Stimulated activated CD8-positive, alpha-beta memory T cell treated with anti-CD3 and anti-CD28 coated beads, Interleukin-2, amount 100 ng/mL, for 1 hour (primary cell): ENCODE measurements at places on chromosomes 5 and 9.
A peak's percentile ranks its signal among the peaks of the same experiment; 100 is the strongest.

DNA sequence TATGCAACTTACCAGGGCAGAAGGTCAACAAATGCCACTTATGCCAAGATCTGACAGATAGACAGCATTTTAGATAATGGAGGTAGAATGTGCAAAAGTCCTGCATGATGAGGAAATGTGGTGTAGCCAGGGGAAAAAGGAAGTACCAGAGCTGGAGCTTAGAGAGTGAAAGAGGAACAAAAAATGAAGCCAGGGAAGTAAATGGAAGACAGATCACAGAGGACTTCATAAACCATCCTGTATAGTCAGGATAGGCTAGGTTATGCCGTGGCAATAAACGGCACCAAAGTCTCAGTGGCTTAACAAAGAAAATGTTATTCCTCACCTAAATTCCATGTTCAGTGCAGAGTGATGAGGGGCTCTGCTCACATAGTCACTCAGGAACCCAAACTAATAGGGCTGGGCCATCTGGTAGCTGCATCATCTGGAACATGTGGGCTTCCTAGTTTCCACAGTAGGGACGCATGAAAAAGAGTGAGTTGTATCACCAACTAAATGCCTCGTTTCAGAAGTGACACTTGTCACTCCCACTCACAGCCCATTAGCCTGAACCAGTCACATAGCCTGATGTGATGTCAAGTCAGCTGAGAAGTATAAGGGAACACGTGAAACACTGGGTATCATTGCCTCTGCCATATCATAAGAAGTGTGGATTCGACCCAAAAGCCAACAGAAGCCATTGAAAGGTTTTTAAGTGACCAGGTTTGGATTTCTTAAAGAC lies 70.3 kb downstream of the SH3RF2 start:
- no peak for DNase-seq

DNA sequence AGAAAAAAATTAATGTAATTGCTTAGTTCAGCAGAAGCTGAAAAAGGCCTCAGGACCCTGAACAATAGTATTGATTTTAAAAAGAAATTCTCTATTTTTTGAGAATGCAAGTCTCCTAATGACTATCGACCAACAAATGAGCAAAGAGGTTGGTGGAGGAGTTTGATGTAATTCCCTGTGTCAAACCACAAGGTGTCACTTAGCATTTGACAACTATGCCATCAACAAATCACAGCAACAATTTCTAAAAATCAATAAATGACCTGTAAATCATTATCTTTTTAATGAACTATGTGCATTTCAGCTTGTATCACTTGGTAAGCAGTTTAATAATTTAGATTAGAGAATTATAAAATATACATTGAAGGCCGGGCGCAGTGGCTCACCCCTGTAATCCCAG lies 133.7 kb downstream of the PRELID2 start:
- DNase-seq = no peak

- no peak for DNase-seq
These were observed 22.5 kb upstream of the PTPN3 start for GRCh38 chr9:109520475-109521132.

DNA sequence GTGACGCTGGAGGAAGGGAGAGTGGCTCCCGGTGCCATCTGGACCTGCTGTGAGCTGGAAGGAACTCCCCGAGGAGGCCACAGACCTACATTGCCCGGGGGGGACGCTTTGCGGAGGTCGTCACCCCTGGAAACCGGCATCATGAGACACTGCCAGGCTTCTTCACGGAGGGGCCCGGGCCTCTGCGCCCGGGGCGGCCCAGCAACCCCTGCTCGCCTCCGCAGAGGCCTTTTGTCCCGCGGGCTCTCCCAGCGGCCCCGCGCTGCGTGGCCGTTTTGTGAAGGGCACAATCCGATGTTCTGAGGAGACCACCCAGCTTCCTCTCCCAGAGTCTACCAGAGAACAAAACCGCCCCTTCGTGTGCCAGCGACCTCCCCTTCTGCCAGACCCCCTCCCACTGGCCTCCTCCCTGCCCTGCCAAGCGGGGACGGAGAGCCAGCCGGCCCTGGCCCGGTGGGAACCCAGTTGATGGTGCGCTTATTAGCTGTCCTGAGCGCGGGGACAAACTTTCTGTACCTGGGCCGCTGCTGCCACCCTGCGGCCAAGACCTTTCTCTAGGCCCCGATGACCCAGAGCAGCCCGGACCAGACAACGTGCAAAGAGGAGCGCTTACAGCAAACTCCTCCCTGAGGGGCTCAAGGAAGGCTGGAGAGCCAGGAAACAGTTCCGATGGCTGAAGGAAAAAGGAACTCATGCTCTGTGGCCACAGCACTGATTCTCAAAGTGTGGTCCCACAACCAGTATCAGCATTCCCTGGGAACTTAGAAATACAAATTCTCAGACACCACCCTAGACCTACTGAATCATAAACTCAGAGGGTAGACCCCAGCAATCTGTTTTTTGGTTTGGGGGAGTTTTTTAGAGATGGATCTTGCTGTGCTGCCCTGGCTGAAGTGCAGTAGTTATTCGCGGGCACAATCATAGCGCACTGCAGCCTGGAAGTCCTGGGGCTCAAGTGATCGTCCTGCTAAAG lies 86.7 kb downstream of the SLC1A3 start:
- no peak for DNase-seq

DNA sequence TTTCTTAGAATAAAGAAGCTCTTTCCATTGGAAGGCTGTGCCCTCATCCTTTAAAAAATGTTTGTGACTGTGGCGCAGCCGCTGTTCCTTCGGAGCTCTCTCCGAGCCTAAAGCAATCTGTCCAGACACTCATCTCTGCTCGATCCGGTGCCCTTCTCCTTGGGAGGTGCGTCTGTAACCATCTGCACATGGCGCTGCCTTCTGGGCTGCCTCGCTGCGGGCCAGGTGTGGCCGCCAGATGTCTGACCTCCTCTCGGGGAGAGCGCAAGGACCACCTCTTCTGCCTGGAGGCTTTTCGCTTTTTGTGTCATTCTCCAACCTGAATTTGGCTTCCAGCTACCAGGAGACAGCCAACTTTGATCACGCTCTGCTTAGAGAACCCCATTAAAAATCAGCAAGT lies 153.4 kb upstream of the PTCH1 start:
- DNase-seq = no peak

DNA sequence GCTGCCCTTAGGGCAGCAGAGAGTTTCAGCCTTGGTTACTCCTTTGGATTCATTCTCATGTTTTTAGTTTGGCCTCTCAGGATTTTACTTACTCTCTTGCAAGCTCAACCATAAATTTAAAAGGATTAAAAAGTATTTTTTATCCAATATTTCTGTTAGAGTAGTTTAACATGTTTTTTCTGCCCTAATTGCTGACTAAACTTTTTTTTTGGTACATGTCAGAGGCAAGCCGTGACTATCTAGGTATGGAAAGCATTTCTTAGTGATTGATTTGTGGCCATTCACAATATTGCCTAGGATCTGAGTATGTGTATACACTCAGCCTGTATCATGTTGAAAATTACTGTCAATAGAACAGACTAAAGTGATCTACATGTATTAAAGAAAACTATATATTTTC lies 92.1 kb downstream of the MELK start:
- no peak for DNase-seq

DNA sequence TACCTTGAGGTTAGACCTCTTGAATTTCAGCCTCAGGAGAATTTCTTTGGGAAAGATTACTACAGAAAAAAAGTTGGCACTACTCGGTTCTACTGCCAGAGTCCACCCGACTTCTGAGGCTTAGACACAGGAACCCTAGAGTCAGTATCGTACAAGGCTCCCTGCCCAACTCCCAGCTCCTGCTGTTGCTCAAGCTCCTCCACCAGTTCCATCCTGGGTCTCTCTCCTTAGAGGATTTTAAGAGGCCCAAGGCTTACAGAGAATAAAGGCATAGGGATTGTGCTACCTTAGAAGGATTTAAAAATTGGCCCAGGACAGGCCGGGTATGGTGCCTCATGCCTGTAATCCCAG lies 29.0 kb upstream of the SSBP2 start:
- no peak for DNase-seq

- DNase-seq = no peak
These were observed 169.9 kb downstream of the FANCC start for GRCh38 chr9:95147452-95148207.

DNA sequence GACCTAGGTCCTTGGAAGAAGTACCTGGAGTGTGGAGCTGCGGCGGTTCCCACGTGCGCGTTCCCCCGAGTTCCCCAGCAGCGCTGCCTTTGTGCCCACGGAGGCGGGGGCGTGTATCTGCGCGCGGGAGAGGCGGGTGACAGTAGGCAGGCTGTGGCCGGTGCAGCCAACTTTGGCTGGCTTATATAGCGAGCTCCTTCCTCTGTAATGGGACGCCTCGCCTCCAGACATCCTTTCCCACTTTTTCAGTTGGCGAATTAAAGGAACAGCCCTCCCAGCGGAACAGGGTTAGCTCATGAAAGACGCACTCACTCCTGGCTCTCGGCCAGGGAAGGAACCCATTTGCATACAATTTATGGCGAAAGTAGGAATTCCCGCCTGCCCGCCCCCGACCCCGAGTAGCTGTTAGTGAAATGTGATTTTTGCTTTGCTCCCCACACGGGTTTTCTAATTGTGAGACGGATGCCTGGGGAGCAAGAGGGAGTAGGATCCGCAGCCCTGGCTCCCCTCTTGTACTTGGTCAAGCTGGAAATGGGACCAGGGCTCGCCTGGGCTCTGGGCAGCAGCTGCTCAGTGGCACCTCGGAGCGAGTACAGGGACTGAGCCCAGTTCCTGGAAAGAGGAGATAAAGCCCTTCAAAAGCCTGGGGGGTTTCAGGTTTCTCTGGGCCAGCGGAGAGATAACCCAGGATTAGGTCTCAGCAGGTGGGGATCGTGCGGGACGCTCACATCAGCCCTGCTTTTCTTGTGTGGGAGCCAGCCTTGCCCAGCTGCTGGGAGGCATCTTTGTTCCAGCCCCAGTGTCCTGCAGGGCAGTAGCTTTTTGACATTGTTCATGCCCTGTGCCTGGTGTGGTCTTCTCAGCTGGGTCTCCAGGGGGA lies at the start of gene TNC:
TSS of gene TNC (minus strand) at position 159 of the 880 bp plus-strand sequence. CDS start 27,139 bp downstream, outside the sequence.
- no peak for DNase-seq

DNA sequence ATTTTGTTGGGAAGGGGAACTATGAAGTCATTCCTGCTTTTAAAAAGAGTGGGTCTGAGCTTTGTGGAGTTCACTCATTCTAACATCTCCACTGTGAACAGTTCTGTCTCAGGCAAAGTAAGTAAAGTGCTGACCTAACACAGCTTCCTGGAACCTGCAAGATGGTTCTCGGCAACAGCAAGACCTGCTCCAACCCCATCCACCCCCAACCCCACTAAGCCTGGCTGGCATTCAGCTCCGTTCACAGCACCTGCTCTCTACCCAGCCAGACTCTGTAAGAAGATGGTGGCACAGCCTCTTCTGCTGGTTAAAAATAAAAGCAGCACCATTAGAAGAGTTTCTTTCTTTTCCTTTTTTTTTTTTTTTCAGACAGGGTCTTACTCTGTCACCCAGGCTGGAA lies 42.0 kb downstream of the EPB41L4B start:
- DNase-seq = no peak

DNA sequence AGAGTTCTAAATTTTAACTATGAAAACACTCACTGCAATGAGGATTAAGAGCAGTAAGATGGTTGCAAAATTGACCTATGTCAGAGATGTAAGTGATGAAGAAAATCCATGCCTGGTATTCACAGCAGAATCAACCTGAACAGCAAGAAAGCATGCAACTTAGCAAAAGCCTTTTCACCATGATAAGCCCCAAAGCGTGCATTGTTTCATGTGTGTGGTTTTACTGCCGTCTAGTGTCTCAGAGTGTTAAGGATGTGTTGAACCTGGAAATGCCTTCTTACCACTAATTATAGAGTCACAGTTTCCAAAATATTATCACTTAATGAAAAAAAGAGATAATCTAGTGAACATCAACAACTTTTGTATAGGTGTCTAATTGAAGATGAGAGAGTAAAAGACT lies 415.2 kb upstream of the TRPC7 start:
- no peak for DNase-seq

DNA sequence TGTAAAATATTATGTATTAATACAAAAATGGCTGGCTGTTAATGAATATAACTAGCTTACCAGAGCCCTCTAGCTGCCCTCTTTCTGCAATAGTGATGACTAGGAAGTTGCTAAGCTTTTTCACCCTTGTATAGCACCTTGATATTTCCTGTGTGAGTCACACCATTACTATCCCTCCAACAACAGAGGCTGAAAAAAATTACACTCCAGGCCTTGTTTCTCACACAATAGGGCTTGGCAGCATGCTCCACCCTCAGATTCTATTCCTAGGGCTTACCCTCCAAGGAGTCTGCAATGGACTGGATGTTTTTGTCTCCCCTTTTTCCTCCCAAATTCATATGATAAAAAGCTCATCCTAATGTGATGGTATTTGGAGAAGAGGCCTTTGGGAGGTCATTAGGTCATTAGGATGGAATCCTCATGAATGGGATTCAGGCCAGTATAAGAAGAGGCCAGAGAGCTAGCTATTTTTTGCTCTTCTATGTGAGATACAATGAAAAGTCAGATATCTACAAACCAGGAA lies 184.6 kb upstream of the MAP1B start:
- DNase-seq = no peak

DNA sequence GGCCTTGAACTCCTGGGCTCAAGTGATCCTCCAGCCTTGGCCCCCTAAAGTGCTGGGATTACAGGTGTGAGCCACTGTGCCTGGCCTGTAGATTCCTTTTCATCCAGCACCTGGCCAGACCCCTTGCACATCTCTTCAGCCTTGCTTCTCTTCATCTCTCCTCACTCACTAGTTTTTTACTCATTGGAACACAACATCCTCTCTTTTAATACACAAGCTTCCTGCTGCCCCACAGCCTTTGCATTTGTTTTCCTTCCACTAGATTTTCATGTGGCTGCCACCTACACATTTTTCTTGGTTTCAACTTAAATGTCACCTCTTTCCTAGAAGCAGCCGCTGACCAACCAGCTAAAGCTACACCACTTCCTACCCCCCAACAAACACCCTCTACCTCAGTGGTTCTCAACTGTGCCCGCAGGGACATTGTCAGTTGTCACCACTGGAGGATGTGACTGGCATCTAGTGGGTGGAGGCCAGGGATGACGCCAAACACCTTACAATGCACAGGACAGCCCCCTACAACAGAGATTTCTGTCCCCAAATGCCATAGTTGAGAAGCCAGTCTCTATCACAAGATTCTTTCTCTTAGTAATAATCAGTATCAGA lies 33.7 kb downstream of the HAVCR1 start:
- DNase-seq = peak; percentile 29

- no peak for DNase-seq
These were observed 1004.1 kb upstream of the EDIL3 start for GRCh38 chr5:85388770-85389169.

- DNase-seq = no peak
These were observed 17.7 kb upstream of the FAM174A start for GRCh38 chr5:100517301-100517974.

DNA sequence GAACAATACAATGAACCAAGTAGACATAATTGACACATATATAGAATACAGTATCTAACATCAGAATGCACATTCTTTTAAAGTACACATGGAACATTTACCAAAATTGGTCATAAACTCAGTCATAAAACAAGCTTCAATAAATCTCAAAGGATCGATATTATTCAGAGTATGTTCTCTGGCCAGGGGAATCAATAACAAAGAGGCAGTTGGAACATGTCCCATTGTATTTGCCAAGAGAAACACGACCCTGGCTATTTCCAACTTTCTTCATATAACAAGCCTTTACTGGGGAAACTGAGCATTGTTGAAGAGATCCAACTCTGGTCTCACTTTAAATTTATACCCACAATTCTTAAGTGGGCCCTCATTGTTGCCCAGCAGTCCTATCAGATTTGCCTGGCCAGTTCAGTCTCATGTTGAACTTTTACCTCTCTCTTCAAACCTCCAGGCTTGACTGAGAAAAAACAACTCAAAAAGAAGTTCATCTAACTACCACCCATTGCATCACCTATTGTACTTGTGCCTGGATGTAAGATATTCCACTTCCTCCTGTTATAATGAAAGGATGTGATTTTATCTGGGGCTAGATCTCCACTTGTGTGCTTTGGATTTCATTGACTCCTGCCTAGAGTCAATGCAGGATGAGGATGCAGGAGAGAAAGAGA lies 162.5 kb downstream of the HSPA4 start:
- no peak for DNase-seq
